Activated effector memory CD4-positive, alpha-beta T cell treated with Interleukin-2 at 50 U/mL for 16 hours (primary cell): ENCODE measurements at places on chromosomes 16 and 17.

DNA sequence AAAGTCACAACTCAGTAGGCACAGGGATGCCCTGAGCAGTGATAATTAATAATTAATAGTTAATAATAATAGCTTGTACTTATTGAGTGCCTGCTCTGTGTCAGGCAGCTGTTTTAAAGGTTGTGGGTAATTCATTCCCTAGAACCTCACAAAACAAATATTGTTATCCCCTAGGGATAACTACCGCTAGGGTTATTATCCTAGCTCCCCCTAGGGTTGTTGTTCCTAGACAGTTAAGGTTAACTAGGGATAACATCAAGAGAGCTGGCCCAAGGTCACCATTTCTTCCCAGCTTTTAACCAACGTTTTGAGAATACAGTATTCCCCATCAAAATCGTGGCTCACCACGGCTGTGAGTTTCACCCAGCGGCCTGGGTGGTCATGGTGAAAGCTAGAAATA is 180.1 kb downstream of the PRKCB start:
- DNase-seq = no peak

DNA sequence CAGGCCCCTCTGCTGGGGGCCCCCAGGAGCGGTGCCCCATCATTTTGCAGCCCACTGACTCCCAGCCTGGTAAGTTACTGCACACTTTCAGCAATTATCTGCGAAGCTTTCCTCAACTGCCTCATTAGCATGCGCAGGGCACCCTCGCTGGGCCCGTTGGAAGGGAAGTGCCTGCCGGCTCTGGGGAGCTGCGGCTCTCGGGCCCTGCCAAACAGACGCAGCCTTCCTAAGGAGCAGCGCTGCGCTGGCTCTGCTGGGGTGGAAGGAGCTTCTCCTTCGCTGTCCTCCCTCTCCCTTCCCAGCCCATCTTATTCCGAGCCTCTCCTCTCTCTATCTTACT is 71.0 kb downstream of the RBBP6 start:
- no peak for DNase-seq

DNA sequence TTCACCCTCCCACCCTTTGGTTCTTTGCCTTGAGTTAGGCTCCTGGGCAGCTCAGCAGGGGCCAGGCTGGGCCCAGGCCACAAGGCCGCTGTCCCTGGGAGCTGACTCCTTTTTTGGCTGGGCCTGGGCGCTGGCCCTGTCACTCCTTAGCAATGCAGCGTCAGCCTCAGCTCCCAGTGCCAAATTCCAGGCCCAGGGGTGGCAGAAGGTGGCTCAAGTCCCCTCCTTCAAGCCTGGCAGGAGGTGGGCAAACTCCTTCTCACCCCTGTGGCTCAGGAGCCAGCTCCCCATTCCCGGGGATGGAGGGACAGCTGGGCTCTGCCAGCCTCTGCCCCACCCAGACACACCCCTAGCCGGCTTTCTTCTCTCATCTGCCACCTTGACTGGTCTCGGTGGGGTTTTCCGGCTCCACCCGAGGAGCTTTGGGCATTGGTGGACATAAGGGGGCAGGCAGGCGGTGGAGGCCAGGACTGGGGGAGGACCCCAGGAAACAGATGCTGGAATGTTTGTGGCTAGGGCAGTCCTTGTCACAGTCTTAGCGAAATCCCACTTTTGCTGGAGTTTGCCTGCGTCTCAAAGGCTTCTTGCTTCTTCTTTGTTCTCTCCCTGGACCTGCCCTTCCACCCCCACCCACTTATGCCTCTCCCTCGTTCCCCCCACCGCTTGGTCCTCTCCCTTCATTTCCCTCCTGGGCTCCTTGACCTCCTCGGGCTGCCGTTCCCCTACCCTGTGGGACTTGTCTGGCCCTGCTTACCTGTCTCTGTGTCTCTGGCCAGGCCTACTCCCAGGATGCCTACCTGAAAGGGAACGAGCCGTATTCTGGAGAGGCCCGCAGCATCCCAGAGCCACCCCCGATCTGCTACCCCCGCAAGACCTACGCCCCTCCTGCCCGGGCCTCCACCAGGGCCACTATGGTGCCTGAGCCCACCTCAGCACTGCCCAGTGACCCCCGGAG is 37.4 kb downstream of the ARHGAP23 start:
- no peak for DNase-seq

DNA sequence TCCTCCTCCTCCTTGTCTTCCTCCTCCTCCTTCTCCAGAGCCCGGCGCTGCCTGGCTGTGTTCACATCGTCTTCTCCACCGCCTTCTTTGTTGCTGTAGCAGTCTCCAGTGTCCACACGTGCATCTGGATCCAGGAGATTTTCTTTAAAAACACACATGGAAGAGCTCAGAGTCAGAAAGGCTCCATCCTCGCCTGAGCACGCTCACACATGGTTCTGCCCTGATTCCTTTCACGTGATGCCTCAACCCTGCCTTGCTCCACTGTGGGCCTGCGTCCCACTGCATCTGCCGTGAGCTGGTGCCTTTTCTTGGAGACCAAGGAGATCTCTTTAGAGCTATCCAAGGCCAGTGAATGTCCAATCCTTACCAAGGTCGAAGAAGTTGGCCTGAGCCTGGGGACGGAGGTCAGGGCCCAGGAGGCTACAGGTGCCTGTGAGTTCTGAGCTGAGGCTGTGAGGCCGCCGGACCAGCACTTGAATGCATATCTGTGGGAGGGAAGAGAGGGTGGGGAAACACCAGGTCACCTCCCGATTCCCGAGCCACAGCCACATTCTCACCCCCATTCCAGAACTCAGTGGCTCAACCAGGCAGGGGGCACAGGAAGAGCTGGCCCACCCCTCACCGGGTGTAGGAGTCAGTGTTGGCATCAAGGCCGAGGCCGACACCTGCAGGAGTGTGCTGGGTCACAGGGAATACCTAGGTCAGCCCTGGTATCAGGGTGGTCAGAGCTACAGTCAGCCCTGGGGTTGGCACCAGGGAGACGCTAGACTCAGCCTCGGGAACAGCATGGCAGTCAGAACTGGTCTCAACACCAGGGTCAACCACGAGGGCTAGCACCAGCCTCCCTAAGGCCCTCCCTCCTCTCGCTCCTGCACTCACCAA is 37.6 kb downstream of the HASPIN start:
- DNase-seq = no peak

GRCh38 chr16:1553946-1554825 is 20.7 kb downstream of the TMEM204 start:
- DNase-seq = no peak

- DNase-seq = no peak
Measured at GRCh38 chr17:41296846-41297245, 5.8 kb downstream of the KRTAP29-1 start.

GRCh38 chr17:74963656-74964055 is 8.9 kb downstream of the HID1 start:
- no peak for DNase-seq

GRCh38 chr16:81638286-81638945 is 140.7 kb upstream of the PLCG2 start:
- no peak for DNase-seq

- no peak for DNase-seq
Measured at GRCh38 chr17:81715107-81715871, 3.2 kb downstream of the SLC25A10 start.
